ENCODE measurements at places on chromosomes 4 and X. TPM values are rescaled to one million over a fixed set of nuclear protein-coding genes. Genes with fewer than 3 reads are reported as not detected.

The PRRG1 gene
- 2.5 TPM for total RNA-seq

The SSX7 gene
- total RNA-seq, result not detected

The SRPK3 gene
- not detected for total RNA-seq

The FGFBP1 gene
- not detected for total RNA-seq

The MAGIX gene
- total RNA-seq, result 5.0 TPM

The TRAPPC11 gene
- 56.1 TPM for total RNA-seq

The SH3RF1 gene
- 29.6 TPM for total RNA-seq

Data from progenitor cell of endocrine pancreas (in vitro differentiated cells).